ENCODE measurements at places on chromosomes 5 and 9. TPM values are rescaled to one million over a fixed set of nuclear protein-coding genes. Genes with fewer than 3 reads are reported as not detected.

DNA sequence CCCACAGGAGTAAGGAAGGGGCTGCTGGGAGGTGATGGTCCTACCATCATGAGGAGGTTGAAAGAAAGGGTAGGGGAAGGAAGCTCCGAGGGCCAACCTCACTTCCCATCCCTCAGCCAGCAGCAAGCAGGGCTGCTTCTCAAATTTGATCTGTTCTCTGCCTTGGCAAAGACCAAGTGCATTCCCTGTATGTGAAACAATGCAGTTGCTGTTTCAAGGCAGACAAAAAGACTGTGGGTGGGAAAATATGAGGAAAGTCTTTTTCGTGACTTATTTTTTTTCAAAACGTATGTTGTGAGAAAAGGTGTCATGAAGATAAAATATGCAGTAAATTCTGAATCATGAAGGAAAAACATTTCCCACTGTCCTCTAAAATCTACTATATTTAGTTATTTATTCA is 165.9 kb downstream of the ARSB start:
- DNase-seq = no peak

DNA sequence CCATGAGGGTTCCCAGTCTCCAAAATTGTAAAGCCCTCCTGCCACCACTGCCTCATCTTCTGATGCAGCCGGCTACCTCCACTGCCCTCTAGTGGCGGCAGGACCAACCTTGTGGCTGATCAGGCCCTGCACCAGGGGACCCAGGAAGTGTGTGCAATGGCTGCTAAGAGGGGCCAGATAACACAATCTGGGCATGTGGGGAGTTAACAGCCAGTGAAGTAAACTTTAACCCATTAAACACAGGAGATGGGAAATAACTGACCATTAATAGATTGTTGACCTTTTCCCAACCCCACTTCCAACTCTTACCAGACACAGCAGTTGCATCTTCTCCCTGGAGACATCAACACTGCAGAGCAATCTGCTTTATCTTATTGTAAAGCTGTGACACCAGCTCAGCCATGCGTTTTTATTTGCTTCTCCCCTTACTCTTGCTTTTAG is 63.3 kb downstream of the FREM1 start:
- peak; percentile 55 for DNase-seq

- DNase-seq = no peak
These were observed 10.9 kb downstream of the LHX2 start for GRCh38 chr9:124022201-124023121.

DNA sequence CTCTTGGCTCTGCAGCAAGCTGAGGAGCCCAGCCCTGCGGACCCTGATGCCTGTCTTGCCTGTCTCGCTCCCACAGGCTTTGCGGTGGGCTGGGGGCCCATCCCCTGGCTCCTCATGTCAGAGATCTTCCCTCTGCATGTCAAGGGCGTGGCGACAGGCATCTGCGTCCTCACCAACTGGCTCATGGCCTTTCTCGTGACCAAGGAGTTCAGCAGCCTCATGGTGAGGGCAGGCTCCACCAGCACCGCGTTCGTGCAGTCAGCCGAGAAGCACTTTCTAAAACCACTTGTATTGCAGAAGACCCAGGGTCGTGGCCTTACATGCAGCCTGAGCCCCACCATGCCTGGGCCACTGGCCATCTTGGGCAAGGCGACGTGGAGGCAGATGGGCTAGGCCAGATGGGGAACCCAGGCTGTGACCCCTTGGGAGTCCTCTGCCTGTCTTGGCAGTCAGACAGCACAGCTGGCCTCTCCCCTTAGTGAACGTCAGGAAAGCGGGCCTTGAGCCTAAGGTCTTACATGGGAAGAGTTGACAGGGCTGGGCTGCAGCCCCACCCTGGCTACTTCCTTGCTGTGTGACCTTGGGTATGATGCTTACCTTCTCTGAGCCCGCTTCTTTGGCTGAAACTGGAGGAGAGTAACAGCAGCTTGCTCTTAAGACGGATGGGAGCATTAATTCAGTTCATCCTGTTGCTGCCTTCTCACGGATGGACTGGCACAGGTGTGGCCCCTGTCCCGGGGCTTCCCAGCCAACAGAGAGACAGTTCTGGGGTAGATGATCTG is 8.6 kb downstream of the SLC2A8 start:
- DNase-seq = no peak

GRCh38 chr5:41878173-41878572 is 7.9 kb upstream of the OXCT1 start:
- DNase-seq = no peak

GRCh38 chr9:128051932-128052709 is 15.0 kb downstream of the NAIF1 start:
- DNase-seq = no peak

- no peak for DNase-seq
These were observed 7.2 kb upstream of the TXNDC8 start for GRCh38 chr9:110344821-110345220.

- DNase-seq = no peak
These were observed 67.1 kb downstream of the BAAT start for GRCh38 chr9:101317735-101318134.

The DMRT3 gene
- not detected for total RNA-seq

The ANKRD31 gene
- not detected for total RNA-seq

The GDNF gene
- 0.20 TPM for total RNA-seq

The PCDHB15 gene
- total RNA-seq = 2.6 TPM

The MCIDAS gene
- total RNA-seq = not detected

Measured in left ventricle myocardium superior (tissue), 1 donor.